ENCODE measurements at places on chromosomes 1 and 21.

DNA sequence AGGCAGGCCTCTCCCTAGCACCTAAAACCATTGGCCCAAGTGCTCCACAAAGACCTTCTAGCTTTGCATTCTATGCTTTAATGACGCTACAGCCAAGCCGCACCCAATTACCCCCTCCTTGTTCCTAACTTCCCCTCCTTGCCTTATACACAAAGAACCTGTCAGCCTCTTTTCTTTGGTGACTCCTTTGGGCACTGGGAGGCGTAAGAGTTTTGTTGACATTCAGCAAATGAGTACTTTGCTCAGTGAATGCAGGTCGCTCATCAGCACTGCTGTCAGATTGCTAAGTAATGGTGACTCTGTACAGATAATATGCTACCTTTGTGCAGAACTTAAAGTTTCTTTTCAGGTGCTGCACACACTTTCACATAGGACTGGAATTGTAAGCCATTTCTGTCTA, 187.6 kb upstream of the FAM78B start:
- DNase-seq, result no peak

DNA sequence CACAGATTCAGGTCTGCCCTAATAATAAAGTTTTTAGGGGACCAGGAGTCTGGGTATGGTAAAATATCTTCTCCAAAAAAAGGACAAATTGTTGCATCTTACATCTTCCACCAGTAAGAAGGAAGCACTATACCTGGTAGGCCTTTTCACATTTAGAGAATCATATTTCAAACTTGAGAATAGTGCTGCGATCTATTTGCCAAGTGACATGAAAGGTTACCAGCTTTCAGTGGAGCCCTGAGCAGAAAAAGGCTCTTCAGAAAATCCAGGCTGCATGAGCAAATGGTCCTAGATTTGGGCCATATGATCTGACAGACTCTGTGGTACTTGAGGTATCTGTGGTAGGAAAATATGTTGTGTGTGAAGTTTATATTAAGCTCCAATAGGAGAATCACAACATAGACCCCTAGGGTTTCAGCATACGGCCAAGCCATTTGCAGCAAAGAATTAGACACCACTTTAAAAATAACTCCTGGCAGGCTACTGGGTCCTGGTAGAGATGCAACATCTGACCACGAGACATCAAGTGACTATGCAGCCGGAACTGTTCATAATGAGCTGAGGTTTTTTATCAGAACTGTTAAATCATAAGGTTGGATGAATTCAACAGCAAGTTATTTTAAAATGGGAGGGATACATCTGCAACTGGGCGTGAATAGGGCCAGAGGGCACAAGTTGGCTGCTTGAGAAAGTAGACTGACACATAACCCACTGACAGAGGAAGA, 38.6 kb upstream of the CCDC190 start:
- no peak for DNase-seq

DNA sequence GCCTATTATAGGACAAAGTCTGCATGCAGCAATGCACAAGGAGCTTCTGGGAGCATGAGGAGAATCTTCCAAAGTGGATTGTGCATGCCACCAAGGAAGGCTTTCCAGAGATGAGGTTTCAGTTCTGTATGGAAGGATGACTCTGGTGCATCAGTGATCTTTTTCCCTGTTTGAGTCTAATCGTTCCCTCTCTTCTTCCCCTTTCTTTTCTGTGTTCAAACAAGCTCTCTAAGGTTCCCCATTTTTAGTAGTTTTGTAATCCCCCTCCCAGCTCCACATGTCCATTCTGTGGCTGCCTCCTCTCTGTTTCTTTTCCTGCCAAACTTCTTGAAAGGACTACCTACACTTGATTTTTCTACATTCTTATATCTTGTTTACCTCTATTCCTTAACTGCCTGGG, 43.3 kb upstream of the USP25 start:
- no peak for DNase-seq

- no peak for DNase-seq
These were observed 4.2 kb downstream of the SLAMF7 start for GRCh38 chr1:160743266-160743665.

GRCh38 chr1:66511118-66511517, 22.8 kb upstream of the SGIP1 start:
- no peak for DNase-seq
